ENCODE measurements at places on chromosomes 5 and 9.

DNA sequence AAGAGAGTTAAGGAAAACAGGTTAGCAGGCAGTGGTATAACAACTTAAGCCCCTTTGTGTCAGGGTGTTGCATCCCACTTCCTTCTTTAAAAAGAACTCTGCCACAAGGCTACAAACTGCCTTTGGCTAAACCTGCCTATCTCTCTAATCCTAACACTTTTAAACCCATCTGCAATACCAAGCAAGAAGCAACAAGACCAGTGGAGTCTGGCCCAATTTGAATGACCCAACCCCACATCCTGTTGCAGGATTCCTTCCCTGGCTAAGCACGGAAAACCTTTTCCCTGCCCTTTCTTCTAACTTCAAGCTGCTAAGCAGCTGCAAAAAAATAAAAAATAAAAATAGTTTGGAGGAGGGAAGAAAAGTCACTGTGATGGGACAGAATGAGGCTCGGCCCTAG, 27.1 kb downstream of the ABCA1 start:
- no peak for DNase-seq

DNA sequence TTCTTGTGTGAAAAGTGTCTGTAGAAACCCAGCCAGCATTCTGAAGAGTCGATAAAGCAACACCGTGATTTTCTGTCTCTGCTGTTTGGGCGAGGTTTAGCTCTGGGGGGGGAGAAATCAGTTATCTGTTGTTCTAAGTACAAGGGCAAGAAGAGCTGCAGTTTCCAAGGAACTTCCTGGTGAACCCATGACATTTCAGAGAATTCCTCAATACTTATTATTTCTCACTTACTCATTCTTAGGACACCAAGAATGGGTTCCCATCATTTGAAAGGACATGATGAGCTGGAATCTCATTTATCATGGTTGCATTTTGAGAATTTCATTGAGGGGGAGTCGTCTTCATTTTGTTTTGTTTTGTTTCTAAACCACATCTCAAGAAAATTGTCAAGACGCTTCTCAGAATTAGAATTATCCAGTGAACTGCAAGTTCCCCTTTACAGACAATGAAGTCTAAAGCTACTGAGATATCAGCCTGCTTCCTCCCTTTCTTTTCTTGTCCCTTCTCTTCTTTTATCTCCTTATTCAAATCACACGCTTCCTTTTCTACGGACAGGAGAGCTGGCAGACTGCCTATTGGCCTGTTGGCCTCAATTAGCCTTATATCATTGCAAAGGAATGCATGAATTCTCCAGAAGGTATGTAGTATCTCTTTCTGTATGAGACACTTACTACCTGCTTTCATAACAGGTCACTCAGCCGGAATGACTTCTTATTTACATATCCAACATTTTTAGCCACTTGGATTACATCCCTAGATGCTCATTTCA, 53.7 kb downstream of the ZNF462 start:
- DNase-seq, result no peak

DNA sequence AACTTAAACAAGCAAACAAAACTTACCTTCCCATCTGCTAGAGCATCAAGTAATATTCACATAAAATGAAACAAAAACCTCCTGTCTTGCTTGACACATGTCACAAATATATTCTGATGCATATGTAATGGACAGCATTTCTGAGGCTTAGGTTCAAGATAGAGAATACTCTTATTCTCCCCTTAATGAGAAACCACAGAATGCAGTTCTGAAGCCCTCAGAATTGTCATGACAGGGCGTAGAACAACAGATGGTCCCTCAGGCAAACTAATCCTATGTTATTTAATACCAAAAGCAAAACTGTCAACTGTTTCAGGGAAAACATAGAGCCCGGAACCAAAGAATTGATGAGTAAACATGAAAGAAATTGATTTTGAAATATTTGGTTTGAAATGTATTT, 229.9 kb upstream of the RIOK2 start:
- no peak for DNase-seq

DNA sequence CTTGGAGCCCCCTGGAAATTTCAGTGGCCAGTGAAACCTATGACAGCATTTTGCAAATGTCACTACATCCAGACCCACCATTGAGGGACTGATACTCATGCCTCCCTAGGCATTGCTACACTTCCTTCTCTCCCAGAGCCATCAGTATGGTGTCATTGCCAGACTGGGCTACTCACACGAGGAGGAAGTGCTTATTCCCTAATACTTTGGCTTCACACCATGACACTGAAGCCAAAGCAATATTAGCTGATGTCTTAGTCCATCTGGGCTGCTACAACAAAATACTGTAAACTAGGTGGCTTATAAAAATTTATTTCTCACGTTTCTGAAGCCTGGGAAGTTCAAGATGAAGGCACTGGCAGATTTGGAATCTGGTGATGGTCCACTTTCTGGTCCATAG, 22.6 kb downstream of the TRPM3 start:
- no peak for DNase-seq

- peak; percentile 12 for DNase-seq
Observed at GRCh38 chr9:32251539-32251938, 132.9 kb upstream of the ACO1 start.

- DNase-seq, result no peak
Observed at GRCh38 chr9:89529243-89530035, 31.5 kb upstream of the SEMA4D start.

DNA sequence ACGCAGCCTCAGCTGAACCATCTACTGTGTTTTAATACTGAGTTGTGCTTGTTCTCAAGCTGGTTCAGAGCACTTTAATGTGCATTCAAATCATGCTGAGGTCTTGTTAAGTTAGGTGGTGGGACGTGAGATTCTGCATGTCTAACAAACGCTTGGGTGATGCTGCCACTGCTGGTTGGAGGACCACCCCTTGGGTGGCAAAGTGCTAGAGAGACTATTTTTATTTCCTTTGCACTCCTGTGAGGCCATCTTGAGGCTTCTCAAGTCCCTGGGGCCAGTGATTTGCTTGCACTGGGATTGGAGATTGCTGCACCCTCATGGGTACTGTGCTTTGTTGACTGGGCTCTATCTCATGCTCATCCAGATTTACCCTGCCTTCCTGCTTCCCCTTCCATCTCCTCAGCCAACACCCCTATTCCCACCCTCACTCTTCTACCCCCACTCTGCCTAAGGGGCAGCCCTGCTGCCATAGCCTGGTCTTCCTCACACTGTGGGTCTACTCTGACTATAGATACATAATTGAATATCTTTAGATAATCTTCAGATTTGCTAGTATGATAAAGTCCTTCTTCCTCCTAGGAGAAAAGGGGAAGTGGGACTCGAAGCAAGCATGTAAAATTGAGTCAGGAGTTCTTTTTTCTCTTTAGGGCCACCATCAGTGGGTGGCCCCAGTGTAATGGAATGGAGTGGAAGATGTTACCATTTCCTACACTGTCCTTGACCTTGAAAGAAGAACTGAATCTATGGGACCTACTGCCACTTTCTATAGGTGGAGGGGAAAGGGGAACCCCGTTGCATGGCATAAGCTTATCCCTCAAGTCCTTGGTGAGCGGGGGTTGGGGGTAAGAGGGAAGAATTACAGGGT, 45.1 kb upstream of the SUB1 start:
- no peak for DNase-seq

DNA sequence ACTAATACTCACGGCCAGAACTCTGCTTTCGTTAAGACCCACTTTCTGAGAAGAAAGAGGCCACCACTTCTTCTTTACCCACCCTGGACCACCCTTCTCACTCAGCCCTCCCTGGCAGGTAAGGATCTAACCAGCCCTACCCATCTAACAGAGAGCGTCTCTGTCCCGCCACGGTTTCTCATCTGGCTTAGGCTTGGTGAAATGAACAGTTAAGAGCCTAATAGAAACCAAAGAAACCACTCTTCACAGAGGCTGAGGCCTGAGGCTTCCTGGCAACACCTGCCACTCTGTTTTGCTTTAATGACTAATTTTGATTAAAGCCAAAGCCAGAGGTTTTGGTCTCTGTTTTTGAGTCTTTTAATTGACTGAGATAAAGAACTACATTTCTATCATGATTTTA, 354.1 kb upstream of the SLC30A5 start:
- no peak for DNase-seq

DNA sequence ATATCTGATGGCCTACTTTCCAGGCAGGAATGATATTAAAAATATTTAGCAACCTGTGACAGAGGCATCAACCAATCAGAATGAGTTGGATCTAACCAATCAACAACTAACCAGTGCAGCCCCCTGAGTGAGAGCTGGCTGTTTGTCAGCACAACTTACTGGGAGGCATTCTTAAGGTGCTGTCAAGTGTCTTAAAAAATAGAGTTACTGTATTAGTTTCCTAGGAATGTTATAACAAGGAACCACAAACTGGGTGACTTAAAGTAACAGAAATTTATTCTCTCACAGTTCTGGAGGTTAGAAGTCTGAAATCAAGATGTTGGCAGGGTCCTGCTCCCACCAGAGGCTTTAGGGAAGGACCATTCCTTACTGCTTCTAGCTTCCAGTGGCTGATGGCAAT, 85.2 kb downstream of the ATG10 start:
- no peak for DNase-seq

- no peak for DNase-seq
Observed at GRCh38 chr9:124428751-124429529, 13.7 kb upstream of the PSMB7 start.

- no peak for DNase-seq
Observed at GRCh38 chr5:7897014-7897600, 28.2 kb downstream of the MTRR start.

DNA sequence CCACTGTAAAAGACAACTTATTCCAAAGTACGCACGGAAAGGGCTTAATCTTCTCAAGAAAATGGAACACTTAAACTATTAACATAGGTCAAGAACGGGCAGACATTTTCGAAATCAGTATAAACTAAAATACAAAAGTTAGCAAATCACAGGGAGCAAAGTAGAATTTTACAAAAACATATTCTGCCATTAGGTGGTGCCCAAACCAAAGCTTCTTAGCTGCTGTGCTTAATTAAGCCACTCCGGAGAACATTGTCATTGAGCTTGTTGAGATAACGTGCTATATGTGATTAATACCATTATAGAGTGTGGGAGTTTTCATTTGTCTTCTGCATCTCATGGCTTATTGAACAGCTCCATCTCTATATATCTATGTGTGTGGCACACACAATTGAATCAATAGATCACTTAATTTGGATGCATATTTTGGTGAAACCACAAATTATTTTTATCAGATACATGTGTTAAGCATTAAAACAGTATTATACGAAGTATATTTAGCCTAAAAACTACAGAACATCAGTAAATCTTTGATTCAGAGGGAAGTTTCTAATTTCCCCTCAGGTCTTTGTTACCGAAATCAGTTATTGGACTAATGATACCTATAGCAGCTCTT, 23.4 kb downstream of the UBLCP1 start:
- no peak for DNase-seq

- no peak for DNase-seq
Observed at GRCh38 chr5:143248822-143249579, 154.5 kb downstream of the NR3C1 start.
